ENCODE measurements at places on chromosomes 1 and 21.

DNA sequence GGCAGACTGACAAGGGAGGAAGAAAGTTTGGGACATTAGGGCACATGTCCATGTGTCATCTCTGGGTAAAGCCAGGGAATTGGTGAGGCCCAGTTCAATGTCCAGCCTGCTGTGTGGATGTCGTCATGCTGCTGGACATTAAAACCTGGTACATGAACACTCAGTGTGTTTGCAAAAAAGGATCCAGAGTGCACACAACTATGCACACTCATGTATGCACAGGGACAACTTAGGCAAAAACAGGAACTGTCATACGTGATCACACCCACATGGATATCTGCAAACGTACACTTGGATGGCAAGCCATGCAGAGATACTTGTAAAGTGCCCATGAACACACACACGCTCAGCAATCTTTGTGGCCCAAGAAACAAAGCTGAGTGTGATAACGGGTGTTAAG, 47.9 kb upstream of the NEK2 start:
- no peak for DNase-seq

GRCh38 chr1:38063616-38064015, 17.0 kb upstream of the POU3F1 start:
- no peak for DNase-seq

- no peak for DNase-seq
These were observed 10.7 kb upstream of the GPR153 start for GRCh38 chr1:6271554-6271953.

DNA sequence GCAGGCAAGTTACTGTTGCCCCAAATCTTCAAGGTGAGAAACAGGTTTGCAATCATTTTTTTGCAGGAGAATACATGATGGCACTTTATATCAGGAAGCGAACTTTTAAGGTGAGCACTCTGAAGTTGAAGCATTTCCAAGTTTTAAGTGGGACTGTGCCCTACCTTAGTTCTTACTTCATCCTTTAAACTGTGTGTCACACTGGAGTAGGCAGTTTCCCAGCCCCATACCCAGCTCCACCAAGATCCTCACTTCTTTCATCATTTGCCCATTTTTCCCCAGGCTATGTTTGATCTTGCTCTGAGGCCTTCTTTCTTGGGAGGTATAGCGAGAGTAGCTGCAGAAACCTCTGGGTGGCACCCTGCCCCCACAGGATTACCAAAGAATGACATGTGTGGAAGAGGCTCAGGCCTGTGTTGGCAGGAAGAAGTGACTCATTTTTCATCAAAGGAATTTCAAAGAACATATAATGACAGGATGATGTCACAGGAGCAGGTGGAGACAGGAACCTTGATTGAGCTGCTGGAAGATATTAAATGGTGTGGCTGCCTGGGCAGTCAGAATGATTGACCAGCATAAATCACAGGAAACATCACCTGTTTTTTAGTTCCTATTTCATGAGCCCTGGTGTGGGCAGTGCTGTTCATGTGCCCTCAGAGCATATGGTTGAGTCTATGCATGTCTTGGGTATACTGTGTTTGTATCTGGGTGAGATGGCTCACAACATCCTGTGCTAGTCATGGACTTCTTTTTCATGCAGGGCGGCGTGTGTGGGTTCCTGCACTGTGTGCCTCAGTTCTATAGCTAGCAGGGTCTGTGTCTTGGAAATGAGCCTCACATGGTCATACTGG, 20.8 kb upstream of the MACF1 start:
- DNase-seq = no peak

Data from hypothalamus (tissue), 51 donors.